ENCODE measurements at places on chromosomes 6 and 20.

DNA sequence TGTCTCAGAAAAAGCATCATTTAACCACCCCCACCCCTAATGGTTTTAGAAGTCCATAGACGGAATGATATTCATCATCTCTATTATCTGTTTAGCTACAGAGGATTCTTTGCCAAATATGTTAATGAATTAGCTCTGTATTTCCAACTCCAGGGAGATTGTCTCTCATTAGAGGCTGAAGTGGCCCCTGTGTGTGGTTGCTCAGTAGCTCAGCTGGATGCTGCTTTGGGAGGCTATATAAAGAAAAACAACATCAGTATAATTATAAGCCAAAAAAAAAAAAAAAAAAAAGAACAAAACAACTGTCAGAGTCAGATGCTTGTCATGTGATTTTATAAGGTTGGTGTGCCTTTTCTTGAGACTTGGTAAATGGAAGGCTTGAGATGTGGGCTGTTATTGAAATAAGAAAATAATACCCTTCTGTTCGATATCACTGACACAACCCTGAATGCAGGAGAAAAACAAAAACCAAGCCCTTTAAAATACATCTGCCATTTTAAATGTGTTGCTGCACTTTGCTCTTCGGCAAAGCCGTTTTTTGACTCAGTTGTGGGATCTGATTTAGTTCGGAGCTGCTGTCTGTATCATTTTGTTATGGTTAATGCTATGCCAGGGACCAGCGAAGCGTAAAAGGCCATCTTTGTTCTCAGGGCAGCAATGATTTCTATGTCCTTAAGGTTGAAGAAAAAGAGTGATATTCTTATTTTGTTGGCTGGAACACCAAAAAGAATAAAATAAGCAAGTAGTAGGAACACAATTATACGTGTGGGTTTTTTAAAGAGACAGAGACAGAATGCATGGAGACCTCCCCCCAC lies 422.6 kb downstream of the QKI start:
- no peak for DNase-seq

DNA sequence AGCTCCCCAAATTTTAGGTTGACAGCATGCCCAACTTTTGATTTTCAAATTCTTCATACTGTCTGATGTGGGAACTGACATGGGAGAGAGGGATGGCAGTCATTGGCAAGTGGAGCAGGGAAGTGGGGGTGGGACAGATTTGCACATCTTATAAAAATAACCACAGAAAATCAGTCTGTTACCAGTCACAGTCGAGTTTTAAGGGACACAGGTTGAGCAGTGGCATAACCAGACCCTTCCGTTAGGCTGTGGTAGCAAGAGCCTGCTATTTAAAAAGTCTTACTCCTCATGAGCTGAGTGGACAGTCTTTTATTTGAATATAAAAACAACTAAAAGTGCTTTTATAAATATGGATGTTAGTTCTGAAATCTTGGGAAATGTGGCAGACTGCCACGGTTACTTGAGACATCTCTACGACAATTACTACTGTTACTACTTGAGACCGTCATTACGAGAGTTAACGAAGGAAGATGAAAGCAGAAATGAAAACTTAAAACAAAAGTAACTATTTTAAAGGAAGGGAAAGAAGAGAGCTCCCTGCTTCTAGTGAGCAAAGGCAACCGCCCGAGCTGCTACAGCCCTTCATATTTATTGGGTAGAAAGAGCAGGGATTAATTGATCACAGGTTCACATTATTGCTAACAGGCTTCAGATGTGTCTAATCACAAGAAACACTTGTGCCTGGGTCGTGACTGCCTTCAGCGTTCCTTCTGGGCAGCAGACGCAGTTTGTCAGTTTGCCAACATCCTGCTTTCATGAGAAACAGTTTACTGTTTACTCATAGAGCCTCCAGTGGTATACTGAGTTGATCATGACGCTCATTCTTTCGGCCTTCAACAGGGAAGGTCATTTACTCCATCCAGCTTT lies 71.3 kb downstream of the EFHC1 start:
- DNase-seq = no peak

DNA sequence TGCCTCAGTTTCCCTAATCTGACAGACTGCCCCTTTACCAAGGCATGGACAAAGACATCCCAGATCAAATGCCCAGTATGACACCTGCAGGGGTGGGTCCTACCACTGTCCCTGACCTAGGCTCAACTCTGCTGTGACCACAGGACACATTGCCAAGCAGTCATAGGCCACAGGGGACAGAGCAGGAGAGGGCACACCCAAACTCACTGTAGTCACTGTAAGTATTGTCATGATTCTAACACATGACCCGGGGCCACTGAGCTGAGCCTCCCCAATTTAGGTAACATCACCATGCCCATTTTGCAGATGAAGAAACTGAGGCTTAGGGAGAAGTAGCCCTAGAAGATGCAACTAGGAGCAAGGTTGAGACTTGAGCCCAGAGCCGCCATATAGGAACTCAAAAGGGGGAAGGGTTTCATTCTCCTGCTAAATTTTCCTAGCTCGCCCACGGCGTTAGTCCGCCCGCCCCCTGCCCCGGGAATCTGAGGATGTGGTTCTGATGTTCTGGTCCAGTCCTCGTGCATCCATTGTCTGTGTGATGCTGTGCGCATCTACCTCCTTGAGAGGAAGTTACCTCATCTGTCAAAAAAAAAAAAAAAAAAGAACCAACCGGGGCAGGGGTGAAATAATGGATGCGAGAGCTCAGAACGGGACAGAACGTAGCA lies 44.8 kb downstream of the PMEPA1 start:
- no peak for DNase-seq

DNA sequence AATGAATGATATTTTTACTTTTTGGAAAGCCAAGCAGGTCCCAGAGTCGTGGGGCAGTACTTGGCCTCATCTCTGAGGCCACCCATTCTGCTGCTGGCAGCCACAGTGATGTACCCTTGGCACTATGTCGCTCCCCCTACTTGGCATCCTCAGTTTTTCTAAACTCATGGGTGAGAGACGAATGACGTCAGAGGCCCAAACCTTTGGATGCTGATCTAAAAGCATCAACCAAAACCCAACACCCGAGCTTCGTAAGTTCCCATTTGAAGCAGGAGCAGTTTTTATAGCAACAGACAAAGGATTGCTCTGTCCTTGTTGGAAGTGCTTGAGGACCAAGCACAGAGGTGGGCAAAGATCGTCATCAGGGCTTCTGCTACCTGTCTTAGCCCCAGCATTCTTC lies 212.9 kb downstream of the PAX1 start:
- DNase-seq = no peak

DNA sequence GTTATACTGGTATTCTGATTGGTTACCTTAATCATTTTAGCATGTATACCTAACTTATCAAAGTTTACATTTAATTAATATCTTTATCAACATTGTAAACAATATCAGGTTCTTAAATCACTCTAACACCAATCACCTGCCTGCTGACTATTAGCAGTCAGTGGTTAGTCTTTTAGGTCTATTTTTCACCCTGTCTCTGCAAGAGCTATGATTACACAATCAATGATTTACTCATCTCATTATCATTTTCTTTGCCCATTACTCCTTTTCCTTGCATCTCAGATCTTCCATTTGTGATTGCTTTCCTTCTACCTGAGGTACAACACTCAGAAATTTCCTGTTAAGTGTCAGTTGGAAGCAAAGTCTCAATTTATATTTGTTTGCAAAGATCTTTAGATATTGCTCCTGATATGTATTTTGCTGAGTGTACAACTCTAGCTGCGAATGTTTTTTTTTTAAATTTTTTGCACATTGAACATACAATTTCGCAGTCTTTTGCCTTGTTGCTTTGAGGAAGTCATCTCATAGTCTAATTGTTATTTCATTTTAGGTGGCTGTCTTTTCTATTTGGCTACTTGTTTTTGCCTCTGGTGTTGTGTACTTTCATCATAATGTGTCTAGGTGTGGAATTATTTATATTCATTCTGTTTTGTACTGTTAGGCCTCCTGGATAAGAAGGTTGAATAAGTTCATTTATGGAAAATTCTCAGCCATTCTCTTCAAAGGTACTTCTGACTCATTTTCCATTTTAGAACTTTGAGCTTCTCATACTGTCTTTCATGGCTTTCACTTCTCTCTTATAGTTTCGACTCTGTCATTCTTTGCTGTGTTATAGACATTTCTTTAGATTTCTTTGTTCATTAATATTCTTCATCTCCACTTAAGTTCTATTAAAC lies 104.9 kb upstream of the CEP162 start:
- no peak for DNase-seq

GRCh38 chr6:163940705-163941623 lies 526.4 kb downstream of the QKI start:
- no peak for DNase-seq

DNA sequence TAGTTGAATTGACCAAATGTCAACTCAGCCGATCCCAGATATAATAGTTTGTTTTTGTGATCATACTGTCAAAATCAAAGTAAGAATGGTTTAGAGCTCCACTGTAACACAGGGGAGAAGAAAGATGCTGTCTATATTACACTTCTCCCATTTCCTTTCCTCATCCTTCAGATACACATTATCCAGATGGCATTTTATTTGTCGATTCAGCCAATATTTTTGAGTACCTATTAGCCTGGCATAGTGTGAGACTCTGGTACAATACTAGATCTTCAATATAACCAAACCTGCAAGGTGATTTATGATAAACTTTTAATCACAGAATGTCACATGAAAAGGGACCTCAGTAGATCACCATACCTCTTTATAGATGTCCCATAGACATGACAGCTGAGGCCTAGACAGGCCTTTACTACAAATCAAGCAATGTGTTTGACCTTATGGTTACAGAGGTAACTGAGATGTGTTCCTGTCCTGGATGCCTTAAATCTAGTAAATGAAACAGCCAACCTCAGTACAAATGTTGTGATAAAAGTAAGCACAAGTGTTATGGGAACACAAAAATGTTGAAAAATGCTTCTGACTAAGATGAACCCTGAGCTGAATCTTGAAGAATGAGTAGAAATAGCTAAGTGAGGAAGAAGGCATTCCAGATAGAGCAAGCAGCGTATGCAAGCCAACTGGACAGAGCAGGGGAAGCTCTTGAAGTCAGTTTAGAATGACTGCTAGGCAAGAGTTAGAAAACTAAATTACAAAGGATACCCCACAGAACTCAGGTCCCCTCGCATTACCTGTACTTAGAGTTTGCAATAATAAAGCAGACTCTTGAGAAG lies 1.9 kb downstream of the FBXO9 start:
- no peak for DNase-seq

GRCh38 chr6:112031960-112032359 lies 21.9 kb upstream of the CCN6 start:
- DNase-seq = no peak

GRCh38 chr6:156065849-156066248 lies 610.2 kb upstream of the NOX3 start:
- DNase-seq = no peak

- no peak for DNase-seq
Measured at GRCh38 chr6:113636357-113636824, 220.8 kb upstream of the MARCKS start.

DNA sequence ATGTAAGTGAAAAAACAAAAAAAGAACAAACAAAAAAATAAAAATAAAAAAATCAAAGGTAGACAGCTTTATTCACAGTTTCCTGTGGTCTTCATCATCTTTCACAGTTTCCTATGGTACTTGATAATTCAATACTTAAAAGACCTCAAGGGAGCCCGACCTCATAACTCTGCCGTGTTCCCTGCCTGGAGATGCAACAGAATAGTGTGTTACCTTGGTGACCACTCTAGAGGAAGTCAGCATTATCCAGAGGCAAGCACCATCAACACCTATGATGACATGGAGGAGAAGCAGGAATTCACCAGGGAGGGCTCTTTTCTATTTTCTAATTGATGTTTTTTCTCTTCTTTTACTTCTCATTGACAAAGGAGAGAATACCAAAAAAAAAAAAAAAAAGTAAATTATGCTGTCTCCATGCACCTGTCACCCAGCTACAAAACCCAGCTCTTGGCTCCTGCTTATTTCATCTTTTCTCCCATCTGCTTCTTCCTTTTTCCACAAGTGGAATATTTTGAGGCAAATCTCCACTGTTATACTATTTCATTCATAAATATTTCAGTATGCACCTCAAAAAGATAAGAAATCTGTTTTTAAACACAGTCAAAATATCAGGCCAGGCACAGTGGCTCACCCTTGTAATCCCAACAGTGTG lies 95.8 kb upstream of the STXBP5 start:
- DNase-seq = no peak

- DNase-seq = no peak
Measured at GRCh38 chr6:85866370-85866730, 223.7 kb upstream of the SYNCRIP start.

DNA sequence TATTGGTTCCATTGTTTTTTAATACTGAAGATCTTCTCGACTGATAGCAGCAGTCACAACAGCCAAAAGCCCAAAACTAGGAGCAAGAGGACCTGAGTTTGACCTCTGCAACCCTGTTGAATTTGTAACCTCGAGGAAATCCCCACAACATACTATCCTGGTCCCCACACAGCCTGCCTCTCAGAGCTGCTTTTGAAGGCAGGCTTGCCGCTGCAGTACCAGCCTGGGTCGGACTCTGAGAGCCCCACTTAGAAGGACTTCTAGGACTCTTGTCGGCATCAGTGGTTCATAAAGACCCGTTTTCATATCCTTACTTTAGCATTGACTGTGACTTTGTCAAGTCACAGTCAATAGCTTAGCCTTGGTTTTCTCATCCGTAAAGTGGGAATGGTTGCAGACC lies 49.3 kb downstream of the EBF4 start:
- no peak for DNase-seq

DNA sequence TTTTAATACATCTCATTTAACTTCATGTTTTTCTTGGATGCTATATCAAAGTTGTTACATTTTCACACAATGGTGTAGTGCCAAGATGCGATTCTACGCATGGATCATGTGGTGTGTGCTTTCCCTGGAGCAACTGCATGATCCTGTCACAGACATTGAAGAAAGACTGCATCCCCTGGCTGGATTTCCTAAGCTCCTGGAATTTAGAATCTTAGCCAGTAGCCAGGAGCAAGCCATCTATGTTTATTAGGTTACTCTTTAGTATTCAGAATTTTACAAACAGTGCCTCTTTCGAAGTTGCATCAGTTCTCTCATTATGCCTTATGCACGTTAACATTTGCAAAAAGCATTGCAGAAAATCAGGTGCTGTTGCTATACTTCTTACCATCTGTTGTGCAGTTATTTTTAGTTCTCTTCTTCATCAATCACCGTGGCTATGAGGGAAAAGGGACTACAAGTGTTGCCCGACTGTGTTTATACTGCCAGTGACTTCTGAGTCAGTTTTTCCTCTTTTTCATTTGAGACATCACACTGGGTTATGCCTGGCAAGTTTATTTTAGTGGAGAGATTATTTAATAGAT lies 584.2 kb downstream of the BCKDHB start:
- DNase-seq = no peak

DNA sequence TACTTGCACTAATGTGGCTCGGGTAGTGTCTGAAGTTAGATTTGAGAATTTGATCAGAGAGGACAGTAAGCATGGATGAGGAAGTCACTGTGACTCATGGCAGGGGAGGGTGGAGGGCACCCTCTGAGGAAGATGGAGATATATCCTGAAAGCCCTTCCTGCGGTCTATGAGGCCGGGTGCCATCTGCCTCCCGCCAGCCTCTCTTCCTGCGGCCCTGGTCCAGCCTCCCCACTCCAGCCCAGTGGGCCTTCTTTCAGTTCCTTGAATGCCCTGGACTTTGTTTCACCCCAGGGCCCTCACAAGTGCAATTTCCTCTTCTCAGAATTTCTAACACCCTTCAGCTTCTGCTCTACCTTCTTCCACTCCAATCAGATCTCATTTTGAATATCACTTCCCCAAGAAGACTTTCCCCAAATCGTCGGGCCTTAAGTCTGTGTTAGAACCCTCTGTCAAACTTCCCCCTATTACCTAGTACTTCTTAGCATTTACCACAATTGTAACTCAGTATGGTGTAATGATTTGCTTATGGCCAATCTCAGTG lies 20.2 kb upstream of the TNFAIP3 start:
- DNase-seq = no peak

GRCh38 chr6:157522472-157522871 lies 141.5 kb downstream of the ZDHHC14 start:
- DNase-seq = no peak

All from stimulated activated CD4-positive, alpha-beta T cell treated with anti-CD3 and anti-CD28 coated beads, Interleukin-4, amount 100 ng/mL, for 48 hours (primary cell).